ENCODE measurements at places on chromosomes 5 and 9. TPM values are rescaled to one million over a fixed set of nuclear protein-coding genes. Genes with fewer than 3 reads are reported as not detected.

Gene SLC25A2
- total RNA-seq, result 2.0 TPM

GRCh38 chr5:139825690-139826089 is 30.1 kb downstream of the PSD2 start:
- DNase-seq, result no peak

DNA sequence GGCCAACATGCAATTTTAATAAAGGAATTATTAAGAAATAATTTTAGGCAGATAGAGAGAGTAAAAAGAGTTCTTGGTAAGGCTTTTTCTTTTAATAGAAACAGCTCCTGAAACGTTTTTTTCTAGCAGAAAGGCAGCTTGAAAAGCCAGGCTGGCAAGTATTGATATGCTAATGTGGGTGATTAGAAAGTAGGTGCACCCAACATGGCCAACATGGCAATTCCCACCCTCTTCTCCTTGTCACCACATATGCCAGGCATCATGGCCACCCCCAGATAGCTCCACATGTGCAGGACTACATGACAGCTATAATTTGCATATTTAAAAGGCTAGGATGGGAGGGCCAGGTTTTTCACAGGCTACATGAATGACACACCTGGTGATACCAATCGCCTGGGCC is 615.2 kb downstream of the PTPRD start:
- DNase-seq, result no peak

- DNase-seq, result no peak
These were observed 82.3 kb upstream of the TLE4 start for GRCh38 chr9:79489261-79490000.

DNA sequence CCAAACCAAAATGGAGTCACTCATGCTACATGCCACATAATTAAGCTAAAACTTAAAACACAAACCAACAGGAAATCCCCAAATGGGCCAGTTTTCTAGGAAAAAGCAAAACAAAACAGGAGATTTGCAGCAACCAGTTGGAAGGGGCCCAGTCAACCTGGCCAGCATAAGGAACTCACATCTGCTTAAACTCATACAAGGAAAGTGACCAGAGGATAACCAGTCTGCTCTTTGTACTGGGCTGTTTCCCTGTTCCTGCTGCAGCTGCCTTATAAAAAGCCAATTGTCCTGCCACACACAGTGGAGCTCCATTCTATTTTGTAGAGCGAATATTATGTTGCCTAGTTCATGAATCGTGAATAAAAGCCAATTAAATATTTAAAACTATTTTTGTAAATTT is 29.5 kb upstream of the PTPDC1 start:
- no peak for DNase-seq

DNA sequence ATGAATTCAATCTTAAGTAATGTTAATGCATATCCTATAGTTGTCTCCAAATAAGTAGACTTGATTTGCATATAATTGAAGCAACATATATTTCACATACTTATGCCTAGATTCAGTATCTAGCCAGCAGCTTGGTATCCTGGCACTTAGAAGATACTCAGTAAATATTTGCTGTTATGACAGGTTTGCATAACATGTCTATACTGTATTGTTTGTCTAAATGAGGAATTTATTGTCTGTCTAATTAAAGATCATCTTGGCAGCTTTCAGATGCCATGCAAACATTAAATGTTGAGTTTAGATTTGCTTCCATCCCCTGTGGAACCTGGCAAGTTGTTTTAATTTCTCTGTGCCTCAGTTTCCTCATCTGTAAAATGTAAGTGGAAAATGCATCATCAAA is 9.4 kb downstream of the IQGAP2 start:
- no peak for DNase-seq

Gene HMCN2
- total RNA-seq, result 6.3 TPM

GRCh38 chr9:104608336-104608735 is 2.9 kb upstream of the OR13C2 start:
- DNase-seq, result no peak

DNA sequence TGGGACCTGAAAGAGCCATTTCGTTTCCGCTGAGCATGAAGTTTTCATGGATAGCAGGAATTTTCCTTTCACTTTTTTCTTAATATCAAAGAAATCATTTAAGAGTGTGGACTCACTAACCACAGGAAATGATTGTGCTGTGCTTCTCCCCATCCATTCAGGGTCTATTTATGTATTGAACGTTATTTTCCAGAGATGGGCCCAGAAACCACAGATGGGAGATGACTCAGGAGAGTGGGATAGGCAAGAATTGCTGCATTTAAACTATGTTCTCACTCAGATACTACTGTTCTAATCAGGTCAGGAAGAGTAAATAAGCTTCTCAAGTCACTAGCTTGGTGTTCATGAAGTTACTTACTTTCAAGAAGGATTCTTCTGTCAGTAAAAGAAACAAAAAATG is 763.8 kb downstream of the DTWD2 start:
- no peak for DNase-seq

DNA sequence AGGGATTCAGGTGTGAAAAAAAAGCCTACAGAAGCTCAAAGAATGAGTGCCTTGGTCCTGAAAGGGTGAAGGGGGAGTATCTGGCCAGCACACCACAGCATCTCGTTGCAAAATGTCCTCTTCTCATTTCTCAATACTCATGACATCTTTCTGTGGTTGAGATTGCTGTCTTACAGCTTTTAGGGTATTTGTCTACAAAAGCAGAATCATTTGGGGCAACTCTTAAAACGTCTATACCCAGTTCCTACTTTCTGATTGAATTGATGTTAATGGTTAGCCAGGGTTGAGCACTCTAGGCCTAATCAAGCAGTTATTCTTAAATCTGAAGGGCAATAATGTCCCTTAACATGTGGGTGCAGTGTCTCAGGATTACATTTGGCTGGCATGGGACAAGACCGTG is 21.2 kb upstream of the PCSK5 start:
- DNase-seq, result no peak

DNA sequence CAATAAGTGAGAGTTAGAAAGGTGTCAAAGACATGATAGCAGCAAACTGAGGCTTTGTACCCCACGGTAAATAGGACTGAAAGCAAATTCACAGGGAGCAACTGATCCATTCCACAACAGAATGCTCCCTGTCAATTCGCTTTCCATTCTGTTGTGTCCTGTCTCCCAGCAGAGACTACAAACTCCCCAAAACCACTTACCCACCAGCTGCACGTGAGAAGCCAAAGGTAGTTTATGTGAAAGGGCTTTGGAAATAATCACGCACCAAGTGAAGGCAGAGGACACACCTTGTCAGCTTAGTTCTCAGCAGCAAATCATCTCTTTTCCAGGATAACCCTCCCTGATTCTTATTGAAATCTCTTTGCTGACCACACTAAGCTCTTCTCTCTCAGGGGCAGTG is 46.6 kb upstream of the IL17B start:
- DNase-seq, result no peak

DNA sequence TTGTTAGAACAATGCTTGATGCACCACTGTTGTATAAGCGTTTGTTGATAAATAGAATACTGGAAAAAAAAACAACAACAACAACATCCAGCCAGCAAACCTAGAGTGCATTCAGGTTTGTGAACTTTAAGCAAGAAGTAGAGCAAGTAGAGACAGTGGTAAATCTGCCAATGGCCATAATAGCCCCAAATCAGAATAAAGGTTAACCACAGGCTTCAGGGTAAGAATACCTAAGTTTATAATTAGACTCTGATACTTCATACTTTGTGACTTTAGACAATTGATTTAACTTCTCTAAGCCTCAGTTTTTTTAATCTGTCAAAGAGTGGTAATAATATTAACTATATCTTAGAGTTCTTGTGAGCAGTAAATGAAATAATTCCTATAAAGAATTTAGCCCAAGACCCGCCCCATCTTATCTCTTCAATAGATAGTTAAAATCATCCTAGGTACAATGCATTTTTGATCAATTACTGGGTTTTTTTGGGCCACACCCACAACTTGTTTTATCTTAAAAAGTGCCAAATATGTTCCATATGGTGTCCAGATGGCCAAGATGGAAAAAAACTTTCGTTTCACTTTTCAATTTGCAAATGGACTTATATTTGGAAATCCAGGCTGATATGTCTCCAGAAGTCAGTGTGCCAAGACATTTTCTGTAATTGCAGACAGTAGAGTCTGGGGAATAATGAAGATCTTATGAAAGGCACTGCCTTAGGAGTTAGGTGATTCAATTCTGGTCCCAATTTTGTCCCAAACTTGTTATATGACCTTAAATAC is 24.5 kb upstream of the DPYSL3 start:
- no peak for DNase-seq

Gene FOXD4
- not detected for total RNA-seq

Gene CCNO
- total RNA-seq, result 0.35 TPM

- DNase-seq, result no peak
These were observed 337.7 kb downstream of the PLK2 start for GRCh38 chr5:58122157-58122556.

DNA sequence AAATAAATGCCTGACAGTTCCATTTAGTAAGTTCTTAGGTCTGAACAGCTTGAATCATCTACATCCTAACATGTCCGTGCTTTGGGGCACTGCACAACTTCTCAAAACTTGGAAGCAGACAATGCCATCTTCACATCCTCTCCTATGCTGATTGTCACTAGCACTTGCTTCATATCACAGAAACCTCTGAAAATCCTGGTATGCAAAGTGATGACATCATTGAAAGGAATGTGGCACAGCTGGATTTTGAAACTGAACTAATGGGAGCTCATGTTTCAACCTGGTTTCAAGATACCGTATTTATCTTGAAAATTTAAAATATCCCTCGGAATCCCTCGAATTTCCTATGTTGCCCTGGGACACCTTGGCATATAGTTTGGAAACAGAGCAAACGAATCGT is 490.2 kb upstream of the DAP start:
- no peak for DNase-seq

- DNase-seq, result peak; percentile 82
These were observed 4.1 kb downstream of the DNAJB5 start for GRCh38 chr9:34993502-34994259.

Gene DNAH5
- total RNA-seq, result 0.14 TPM

Gene ZNF474
- total RNA-seq, result 0.27 TPM

- DNase-seq, result no peak
These were observed 106.5 kb upstream of the LRRTM2 start for GRCh38 chr5:138981586-138981985.

GRCh38 chr5:56910210-56910965 is 992 bp downstream of the SETD9 start:
- DNase-seq, result peak; percentile 5

Gene SH3RF2
- 16.4 TPM for total RNA-seq

DNA sequence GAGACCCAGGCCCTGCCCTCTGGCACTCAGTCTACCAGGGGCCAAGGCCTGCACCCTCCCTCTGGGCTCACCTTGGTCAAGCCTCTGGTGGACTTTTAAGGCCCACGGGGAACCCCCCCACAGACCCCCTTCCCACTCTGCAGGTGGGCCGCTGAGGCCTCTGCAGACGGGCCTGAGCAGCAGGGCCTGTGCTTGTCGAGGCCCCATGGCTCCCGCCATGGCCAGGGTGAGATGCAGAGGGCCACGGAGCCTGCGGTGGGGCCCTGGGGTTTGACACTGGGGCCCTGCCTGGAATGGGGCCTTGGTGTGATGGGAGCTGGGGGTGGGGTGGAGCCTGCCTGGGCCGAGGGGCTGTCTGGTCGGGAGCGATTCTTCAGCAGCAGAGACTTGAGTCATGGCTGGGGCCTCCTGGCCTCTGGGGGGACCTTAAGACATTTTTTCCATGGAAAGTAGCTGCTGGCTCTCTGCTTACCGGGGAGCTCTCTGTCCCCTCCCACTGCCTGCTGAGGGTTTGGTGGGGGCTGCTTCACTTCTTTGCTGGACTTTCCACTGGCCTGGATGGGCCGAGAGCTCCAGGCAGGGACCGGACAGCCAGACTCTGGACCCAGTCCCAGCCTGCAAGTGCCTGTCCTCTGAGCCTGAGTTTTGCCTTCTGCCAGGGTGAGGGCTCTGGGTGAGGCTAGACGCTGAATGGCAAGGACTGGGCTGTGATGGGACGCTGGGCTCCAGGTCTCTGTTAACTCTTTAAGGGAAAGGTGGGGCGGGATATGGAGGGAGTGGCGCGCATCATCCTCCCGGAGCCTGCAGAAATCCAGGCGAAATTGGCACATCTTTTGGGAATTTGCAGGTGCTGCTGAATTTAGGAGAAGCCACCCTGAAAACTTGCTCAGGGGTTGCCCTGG is 132.2 kb downstream of the RXRA start:
- no peak for DNase-seq

- DNase-seq, result no peak
These were observed 10.3 kb upstream of the GLE1 start for GRCh38 chr9:128494108-128494745.

DNA sequence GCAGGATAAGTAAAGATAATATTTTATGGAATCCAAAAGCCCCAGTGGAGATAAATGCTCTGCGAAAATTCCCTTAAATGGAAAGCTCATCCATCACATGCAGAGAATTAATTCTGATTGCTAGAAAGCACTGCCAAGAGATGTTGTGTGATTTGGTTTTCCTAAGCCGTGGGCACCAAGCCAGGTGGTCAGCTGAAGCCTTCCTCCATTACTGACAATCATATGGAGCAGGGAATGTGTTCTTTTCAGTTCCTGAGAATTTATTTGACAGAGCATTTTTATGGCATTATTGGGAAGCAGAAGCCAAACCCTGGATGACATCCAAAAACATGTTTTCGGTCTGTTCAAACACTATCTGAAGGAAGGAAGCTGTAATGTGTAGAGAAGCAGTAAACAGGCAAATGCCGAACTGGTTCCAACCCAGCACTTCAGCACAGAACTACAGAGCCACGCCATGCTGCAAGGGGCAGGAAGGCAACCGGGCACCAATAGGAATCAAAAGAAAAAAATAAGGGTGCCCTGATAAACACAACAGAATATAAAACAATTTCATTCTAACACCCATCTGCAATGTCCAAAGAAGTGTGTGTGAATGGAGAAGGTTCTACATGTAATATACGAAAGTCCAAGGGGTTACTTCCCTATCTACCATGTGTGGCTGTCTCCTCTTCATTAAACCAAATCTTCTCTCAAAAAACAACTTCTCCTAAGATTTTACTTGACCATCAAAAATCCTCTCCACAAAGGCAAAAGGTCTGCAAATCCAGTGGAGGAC is 12.3 kb downstream of the ARSB start:
- no peak for DNase-seq

Gene SLC6A3
- total RNA-seq, result not detected

DNA sequence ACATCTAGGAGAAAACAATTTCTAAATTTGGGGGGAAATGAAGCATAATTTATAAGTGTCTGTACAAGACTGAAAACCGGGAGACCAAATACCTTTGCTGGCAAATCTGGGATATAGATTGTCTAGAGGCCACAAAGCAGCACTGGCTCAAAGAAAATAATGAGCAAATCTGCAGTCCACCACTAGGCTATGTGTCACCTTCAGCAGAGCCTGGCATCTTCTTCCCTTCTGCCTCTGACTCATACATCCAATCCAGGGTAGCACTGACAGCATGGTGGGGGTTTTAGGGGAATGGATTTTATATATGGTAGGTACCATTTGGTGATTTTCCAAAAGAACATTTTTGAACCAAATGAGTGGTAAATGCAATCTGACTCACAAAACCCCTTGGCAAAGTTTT is 12.8 kb downstream of the FAM81B start:
- DNase-seq, result no peak

Gene PCDHB4
- 2.8 TPM for total RNA-seq

GRCh38 chr9:134666208-134666607 is 24.6 kb downstream of the COL5A1 start:
- DNase-seq, result no peak
